Muscle of leg (tissue), 16 donors: ENCODE measurements at places on chromosomes 13 and 19. TPM values are rescaled to one million over a fixed set of nuclear protein-coding genes. Genes with fewer than 3 reads are reported as not detected.

DNA sequence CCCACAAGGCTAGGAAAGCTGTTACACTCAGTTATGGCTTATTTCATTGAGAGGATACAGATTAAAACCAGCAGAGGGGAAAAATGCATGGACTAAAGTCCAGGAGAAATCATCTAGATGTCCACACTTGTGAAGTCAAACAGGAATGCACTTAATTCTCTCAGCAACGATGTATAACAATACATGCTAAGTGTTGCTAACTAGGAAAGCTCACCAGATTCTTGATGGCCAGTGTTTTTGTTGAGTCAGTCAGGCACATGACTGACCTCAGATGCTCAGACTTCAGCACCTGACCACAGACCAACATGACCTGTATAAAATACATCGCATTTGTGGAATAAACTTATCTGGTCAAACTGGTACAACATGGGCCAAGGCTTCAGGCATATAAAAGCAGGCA lies 470.2 kb upstream of the PRR20A start:
- H3K27me3 ChIP-seq: no peaks in the 10 kb centered on the region
- DNase-seq: no peak
- H3K4me3 ChIP-seq: no peak overlapping the region
- no peaks in the 10 kb centered on the region for H3K36me3 ChIP-seq

GRCh38 chr13:103277959-103278694 lies 211.9 kb upstream of the SLC10A2 start:
- DNase-seq: no peak
- no peak overlapping the region for H3K27ac ChIP-seq
- H3K4me1 ChIP-seq: no peaks in the 10 kb centered on the region
- H3K4me3 ChIP-seq: no peak overlapping the region
- H3K27me3 ChIP-seq: no peaks in the 10 kb centered on the region
- no peaks in the 10 kb centered on the region for H3K36me3 ChIP-seq

GRCh38 chr13:27425158-27425917 lies 919 bp downstream of the GTF3A start:
- peaks cover 29% of the 10 kb centered on the region for H3K36me3 ChIP-seq
- no peaks in the 10 kb centered on the region for H3K27me3 ChIP-seq
- H3K4me3 ChIP-seq: peak overlapping the region; percentile 91
- no peak for DNase-seq
- peaks cover 35% of the 10 kb centered on the region for H3K4me1 ChIP-seq

DNA sequence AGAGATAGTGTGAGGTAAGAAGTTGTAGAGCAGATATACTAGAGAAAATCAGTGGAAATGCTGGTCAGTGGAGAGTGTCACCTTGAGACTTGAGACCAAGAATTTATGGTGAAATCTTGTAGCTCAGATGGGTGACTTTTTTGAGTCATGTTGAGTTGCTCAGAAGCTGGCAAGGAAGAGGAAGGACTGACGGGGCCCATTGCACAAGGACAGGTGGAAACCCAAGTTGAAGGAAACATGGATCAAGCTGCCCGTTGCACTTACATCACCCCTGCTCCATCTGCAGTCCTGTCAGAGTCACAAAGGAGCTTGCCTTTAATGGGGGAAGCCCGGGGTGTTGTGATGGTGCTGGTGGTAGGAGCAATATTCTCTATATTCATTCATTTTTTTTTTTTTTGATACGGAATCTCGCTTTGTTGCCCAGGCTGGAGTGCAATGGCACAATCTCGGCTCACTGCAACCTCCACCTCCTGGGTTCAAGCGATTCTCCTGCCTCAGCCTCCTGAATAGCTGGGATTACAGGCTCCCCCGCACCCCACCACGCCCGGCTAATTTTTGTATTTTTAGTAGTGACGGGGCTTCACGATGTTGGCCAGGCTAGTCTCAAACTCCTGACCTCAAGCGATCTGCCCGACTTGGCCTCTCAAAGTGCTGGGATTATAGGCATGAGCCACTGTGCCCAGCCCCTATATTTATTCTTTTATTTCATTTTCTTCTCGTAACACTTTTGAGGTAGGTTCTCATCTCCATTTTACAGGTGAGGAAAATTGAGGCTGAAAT lies 27.4 kb downstream of the UBAC2 start:
- no peak overlapping the region for H3K4me3 ChIP-seq
- DNase-seq: no peak
- peaks cover 4% of the 10 kb centered on the region for H3K36me3 ChIP-seq
- no peak overlapping the region for H3K27ac ChIP-seq

- no peak overlapping the region for H3K4me3 ChIP-seq
- DNase-seq: peak; percentile 18
- peaks cover 41% of the 10 kb centered on the region for H3K36me3 ChIP-seq
- H3K4me1 ChIP-seq: peaks cover 3% of the 10 kb centered on the region
- H3K27ac ChIP-seq: no peak overlapping the region
- H3K27me3 ChIP-seq: no peaks in the 10 kb centered on the region
Observed at GRCh38 chr19:10184636-10185035, 10.1 kb downstream of the DNMT1 start.

- no peak overlapping the region for H3K27ac ChIP-seq
- DNase-seq: no peak
- H3K36me3 ChIP-seq: peaks cover 10% of the 10 kb centered on the region
- no peak overlapping the region for H3K4me3 ChIP-seq
- peaks cover 29% of the 10 kb centered on the region for H3K4me1 ChIP-seq
- peaks cover 12% of the 10 kb centered on the region for H3K27me3 ChIP-seq
Observed at GRCh38 chr19:18772620-18773587, 18.2 kb downstream of the COMP start.

DNA sequence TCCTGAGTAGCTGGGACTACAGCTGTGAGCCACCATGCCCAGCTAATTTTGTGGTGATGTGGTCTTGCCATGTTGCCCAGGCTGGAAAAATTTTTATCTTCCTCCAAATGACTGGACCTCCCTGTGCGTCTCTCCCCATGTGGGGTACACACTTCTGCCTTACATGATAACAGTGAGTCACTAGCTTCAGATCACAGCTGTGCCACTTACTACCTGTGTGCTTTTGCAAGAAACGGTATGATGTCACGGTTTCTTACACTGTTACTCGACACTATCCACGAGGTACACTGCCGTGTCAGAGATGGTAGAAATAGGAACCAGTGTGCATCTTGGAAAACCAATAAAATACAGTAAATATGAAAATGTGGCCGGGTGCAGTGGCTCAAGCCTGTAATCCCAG lies 17.5 kb upstream of the ZNF414 start:
- H3K27me3 ChIP-seq: no peaks in the 10 kb centered on the region
- peaks cover 8% of the 10 kb centered on the region for H3K4me1 ChIP-seq
- no peak overlapping the region for H3K27ac ChIP-seq
- H3K36me3 ChIP-seq: peaks cover 5% of the 10 kb centered on the region
- DNase-seq: no peak
- H3K4me3 ChIP-seq: no peak overlapping the region

TNFSF13B gene
- polyA plus RNA-seq: 2.3 TPM

PSG3 gene
- 0.16 TPM for polyA plus RNA-seq
